ENCODE measurements at places on chromosomes 2 and 18. TPM values are rescaled to one million over a fixed set of nuclear protein-coding genes. Genes with fewer than 3 reads are reported as not detected.
A peak's percentile ranks its signal among the peaks of the same experiment; 100 is the strongest.

DNA sequence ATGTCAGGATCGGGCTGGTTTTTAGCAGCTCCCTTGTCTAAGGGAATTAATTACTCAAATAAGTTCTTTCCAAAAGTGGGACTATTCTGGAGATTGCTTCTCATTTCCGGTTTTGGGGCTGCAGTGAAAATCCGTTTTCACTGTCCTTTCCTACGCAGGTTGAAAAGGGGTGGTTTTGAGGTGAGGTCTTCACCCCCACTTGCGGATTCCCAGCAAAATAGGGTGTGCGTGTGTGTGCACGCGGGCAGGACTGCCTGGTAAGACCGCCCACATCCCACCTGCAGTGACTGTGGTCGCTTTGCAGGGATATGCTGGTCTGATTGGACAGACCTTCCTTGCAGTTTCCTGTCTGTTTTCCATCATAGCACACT lies 472 bp upstream of the PLEKHM3 start:
- peak; percentile 44 for DNase-seq

DNA sequence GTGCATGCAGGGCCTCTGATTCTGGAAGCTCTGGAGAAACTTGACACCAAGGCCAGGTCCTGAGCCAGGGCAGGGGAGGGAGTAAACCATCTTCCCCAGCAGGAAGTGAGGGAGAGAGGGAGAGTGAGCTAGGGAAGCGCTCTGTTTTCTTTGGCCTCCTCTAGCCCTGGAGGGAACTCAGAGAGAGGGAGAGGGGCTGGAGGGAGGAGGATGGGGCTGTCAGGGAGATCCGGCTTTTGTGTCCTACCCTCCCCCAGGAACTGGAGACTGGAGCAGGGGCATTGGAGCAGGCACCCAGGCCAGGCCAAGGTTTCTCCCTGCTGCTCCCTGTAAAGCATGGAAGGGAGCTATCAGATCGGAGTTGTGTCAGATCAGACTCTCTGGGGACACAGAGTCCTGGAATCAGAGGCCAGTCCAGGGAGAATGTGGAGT lies 22.7 kb upstream of the PKDCC start:
- no peak for DNase-seq

DNA sequence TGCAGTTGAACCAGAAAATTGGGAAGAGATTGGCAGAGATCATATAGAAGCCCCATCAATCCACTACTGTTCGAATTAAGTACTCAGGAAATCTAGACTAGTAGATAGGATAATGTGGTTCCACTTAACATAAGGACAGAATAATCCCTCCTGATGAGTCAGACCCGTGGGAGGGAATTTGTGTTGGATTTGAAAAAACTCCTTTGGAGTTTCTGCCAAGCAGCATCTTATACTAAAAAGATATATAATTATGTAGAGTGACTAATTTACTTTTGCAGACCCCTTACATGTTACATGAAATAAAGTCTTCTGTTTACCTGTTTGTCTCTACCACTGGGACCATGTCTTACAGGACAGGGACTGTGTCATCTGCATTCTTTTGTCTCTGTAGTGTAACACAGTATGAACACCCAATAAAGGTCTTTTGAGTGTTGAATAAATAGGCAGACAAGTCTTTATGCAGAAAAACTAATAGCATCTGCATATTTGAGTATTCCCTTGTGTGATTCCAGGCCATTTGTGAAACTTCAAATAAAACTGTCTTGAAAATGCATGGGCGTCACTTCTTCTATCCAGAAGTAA lies 122.6 kb upstream of the DNAJC10 start:
- no peak for DNase-seq

DNA sequence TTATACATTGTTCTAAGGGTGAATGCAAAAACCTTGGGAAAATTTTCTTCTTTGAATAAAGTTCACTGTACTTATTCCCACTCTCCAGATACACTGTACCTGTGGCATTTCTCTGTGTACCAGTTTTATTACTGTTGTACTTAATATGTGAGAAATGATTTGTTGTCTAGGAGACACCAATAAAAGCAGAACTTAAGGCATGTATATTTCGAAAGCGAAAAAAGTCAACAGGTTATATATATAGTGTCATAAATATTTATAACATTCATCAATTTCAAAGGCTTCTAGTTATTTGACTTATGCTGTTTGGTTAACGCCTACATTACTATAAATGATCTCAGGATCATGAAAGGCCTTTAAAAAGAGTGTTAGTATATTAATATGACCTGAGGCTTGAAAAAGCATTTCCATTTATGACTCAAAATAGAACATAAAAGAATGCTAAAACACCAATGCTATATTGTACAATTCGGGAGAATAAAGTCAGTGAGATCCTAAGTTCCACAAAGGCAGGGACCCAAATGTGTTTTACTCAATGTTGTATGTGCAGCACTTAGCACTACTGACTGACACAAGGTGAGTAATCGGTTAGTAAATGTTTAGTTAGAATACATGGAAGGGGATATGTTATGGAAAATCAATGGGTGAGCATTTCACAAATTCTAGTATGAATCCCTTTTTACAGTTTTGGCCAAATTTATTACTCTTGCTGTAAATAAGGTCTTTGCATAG lies 32.2 kb upstream of the HNRNPA3 start:
- DNase-seq: no peak

DNA sequence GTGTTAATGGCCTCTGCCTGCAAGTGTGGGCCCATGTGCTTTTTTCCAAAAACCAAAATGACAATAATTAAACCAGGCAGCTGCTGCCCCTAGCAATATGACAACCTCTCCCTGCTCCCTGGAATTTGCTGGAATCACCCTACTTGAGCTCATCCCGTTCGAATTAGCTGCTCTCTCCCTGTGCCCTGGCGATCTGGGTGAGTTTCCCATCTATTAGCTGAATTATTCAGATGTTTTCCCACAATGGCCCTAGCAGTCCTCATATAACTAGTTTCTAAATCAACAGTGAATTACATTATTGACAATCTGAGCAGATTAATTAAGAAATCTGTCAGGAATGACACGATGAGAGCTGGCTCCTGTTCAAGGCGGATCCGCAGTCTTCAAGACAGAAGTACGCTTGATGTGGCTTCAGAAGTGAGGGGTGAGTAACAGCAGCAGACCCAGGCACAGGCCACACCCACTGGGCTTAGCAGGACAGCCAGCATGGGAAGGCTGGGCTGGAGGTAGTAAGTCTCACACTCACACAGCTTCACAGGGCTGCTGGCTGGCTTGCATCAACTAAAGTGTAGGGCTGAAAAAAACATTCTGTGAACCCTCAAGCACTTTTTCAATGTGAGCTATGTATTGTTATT lies 366.2 kb upstream of the ID2 start:
- DNase-seq: peak; percentile 74

GRCh38 chr2:33573657-33574056 lies 25.4 kb downstream of the FAM98A start:
- no peak for DNase-seq

- DNase-seq: no peak
Measured at GRCh38 chr18:9189491-9189890, 52.9 kb downstream of the ANKRD12 start.

DNA sequence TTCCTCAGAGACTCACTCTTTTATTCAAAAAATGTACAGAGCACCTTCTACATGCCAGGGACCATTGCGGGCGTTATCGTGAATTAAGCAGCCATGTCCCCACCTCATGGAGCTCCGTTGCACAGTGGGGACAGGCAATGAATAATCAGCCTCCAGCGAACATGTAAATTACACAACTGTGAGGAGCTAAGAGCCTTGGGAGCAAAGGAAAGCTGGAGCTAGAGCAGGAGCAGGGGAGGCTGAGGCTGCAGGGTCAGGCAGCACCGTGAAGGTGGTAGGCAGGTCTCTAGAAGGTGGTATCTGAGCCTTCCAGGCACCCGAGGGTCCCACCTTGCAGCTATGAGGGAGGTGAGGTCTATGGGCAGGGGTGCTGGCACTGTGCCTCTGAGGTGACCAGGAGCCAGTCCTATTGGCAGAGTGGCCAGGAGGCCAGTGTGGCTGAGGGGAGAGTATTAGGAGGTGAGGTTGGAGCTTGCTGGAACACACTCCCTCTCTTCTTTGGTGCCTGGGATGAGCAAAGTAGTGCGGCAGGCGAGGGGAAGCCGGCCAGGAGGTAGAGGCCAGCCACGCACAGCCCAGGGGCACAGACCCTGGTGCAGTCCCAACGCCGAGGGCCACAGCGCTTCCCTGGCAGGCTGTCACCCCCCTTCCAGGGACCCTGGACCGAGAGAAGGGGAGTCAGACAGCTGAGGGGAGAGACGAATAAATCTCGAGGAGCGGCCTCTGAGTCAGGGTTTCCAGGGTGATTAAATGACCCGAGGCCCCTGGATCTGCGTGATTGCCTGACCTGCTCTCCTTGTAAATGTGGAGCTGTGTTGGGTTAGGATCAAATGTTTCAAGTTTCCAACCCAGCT lies 167.3 kb downstream of the SEPTIN10 start:
- DNase-seq: no peak

- DNase-seq: no peak
Measured at GRCh38 chr2:1041012-1041805, 90.6 kb downstream of the SNTG2 start.

DNA sequence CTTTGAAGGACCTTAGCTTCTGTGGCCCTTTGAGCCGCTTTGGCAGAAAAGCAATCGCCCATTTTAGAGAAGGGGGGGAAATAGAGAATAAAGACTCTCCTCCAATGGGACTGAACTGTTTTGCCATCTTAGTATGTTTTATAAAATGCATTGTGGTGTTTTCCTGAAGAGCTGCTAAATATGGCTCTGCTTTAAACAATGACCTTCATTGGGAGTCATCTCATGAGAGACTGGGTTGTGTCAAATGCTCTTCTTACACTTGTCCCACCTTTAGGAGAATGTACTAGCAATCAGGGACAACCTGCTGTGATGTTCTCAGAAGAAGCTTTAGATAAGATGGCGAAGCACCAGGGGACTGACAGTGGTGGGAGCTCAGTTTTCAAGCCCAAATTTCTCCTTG lies 418.9 kb upstream of the POU3F3 start:
- DNase-seq: no peak

DNA sequence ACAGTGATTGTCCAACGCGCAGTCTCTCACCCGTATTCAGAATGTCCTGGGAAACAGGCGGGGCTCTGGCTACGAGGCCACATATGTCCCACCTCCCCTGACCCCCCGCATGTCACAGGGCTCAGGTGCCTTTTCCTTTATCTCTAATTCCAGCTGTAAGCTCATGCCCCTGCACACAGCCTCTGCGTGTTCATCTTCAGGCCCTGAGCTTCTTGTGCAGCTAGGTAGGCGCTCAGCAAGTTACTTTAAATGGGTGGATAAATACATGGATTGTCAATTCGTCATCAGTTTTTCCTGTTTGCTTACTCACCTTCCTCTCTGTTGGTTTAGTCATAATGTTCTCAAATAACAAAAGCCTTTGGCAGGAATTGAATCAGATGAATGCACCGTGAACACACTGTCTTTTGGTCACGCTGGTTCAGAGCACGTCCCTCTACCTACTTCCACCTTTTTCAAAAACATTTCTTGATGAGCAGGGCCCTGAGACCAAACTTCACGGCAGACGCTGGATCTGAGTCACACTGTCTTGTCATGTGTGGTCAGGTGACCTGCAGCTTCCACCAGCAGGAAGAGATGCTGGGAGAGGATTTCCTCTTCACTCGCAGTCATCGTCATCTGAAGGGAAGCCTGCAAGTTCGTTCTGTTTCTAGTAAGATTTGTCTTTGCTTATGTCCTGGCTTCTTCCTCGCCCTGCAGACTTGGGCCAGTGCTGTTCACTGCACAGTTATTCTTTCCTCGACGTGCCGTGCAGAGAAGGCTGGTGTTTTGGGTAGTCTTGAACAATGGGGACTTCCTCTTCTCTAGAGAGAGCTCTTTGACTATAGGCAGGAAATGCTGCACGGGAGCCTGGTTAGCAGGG lies 138.1 kb downstream of the PTGR3 start:
- peak; percentile 70 for DNase-seq

GRCh38 chr18:6682437-6683111 lies 46.9 kb upstream of the ARHGAP28 start:
- DNase-seq: peak; percentile 46

The KCNG2 gene
- 2.3 TPM for total RNA-seq

The FBXO48 gene
- not detected for total RNA-seq

The SPATA3 gene
- total RNA-seq: not detected

The ALPP gene
- not detected for total RNA-seq

The HTR2B gene
- total RNA-seq: 8.1 TPM

The CNRIP1 gene
- total RNA-seq: 22.4 TPM

The HJURP gene
- total RNA-seq: 7.6 TPM

The PDCD1 gene
- total RNA-seq: not detected
